ENCODE measurements at places on chromosomes 7 and 10. TPM values are rescaled to one million over a fixed set of nuclear protein-coding genes. Genes with fewer than 3 reads are reported as not detected.

DNA sequence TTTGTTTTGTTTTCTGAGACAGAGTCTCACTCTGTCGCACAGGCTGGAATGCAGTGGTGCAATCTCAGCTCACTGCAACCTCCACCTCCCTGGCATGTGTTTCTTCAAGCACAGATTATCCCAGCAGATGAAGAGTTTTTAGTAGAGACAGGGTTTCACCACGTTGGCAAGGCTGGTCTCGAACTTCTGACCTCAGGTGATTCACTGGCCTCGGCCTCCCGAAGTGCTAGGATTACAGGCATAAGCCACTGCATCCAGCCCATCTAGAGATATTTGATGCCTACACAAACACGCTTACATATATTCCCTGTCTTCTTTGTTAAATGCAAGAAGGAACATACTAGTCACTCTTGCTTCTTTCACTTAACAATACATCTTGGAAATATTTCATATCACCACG, 5.9 kb upstream of the PTF1A start:
- no peak for DNase-seq

GRCh38 chr7:116560021-116560970, 35.5 kb downstream of the CAV1 start:
- DNase-seq, result no peak

GRCh38 chr7:79730971-79731370, 277.5 kb upstream of the MAGI2 start:
- DNase-seq, result no peak

- DNase-seq, result no peak
These were observed 174.8 kb upstream of the PRPS1L1 start for GRCh38 chr7:18202315-18203045.

DNA sequence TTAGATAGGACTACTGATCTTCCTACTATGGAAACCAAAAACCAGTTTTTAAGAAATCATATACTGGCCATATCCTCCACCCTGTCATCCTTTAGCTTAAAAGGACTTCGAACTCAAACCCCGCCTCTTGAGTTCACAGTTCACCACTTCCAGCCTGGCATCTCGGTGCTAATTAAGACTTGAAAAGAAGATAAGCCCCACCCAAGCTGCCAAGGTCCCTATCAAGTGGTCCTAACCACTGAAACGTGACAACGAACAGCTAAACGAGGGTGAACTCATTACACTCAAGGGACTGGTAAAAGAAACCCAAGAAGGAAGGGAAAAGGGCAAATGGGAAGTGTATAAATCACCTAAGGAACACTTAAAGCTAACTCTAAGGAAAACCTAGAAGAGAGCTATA, 16.1 kb downstream of the COL17A1 start:
- DNase-seq, result no peak

DNA sequence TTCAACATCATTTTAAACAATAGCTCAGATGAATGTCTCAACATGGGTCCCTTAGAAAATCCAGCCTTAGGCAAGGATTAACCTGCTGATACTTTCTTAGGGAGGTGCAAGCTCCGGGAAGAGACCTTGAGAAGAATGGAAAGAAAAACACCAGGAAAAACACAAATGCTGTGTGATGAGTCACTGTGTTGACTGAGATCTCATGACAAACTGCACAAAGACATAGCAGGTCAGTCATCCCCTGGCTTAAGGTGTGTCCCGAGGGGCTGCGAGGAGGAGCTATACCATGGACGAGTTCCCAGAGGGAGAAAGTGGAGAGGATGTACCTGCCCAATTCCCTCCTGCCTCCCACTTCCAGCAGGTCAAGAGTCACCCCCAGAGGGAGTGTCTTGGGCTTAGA, 98.0 kb downstream of the TEX36 start:
- DNase-seq, result no peak

DNA sequence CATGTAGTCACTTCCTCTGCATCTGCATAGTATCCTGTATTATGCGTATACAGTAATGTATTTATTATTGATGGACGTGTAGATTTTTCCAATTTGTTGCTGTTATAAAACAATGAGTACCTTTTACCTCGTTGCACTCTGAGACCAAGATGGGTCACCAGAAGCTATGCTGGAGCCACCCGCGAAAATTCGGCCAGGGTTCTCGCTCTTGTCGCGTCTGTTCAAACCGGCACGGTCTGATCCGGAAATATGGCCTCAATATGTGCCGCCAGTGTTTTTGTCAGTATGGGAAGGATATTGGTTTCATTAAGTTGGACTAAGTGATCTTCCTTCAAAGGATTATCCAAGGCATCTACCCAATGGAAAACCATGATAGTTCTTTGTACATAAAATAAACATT, 1.0 kb downstream of the PSMC2 start:
- DNase-seq, result no peak

DNA sequence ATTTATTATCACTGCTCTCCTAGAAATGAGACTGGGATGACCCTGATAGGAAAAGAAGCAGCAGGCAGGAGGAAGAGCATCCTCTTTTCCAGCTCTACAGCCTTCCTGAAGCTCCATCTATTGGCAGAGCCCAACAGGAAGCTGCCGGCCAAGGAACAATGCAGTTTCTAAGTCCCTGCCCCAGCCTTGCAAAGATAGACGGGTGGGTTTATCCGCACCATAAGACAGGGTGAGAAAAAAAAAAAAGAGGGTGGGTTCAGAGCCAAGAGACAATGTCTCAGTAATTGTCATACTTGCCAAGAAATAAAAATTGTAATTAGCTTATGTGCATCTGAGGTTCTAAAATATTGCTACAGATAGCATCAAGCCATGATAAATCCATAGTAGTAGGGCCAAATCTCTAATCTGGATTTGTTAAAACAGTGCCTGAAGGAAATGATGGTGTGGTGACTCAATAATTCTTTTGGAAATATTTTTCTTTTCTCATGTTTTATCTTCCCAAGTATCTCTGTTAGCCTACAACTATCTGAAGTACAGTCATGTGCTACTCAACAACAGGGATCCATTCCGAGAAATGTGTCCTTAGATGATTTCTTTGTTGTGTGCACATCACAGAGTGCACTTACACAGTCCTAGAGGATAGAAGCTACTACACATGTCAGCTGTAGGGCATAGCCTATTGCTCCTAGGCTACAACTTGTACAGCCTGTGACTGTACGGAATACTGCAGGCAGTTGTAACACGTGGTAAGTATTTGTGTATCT, 242.9 kb upstream of the CXCL12 start:
- no peak for DNase-seq

- DNase-seq, result no peak
These were observed 24.5 kb downstream of the TNPO3 start for GRCh38 chr7:129030440-129030839.

GRCh38 chr7:150476819-150477631, 26.6 kb downstream of the GIMAP8 start:
- no peak for DNase-seq

- DNase-seq, result peak; percentile 87
These were observed 1.6 kb downstream of the ADCK2 start for GRCh38 chr7:140674356-140674800.

DNA sequence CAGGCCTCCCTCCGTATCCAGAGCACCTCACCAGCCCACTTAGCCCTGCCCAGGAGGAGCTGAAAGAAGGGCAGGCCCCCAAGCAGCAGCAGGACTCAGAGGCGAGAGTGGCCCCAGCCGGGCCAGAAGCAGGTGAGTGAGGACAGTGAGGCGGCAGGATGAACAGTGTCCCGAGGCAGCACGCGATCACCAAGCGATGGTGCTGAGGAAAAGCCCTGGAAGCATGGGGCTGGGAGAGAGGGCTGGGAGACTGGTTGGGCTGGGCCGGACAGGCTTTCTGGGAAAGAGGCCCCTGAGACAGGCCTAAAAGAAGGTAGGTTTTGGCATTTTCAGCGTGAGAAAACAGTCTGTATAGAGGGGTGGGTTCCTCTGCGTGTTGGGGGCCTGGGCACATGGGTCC, 16.4 kb downstream of the ZNF783 start:
- no peak for DNase-seq

DNA sequence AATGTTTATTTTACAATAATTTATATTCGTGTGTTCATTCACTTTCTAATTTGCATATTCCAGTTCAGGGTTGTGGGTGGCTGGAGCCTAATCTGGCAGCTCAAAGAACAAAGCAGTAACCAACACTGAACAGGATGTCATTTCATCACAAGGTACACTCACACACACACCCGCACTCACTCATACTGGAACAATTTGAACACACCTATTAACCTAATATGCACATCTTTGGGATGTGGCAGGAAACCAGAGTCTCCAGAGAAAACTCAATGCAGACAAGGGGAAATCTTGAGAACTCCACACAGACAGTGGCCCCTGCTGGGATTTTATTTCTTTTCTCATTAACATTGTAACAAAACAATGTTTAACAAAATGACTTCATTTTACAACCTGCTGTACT, 97.4 kb downstream of the TWIST1 start:
- DNase-seq, result no peak

DNA sequence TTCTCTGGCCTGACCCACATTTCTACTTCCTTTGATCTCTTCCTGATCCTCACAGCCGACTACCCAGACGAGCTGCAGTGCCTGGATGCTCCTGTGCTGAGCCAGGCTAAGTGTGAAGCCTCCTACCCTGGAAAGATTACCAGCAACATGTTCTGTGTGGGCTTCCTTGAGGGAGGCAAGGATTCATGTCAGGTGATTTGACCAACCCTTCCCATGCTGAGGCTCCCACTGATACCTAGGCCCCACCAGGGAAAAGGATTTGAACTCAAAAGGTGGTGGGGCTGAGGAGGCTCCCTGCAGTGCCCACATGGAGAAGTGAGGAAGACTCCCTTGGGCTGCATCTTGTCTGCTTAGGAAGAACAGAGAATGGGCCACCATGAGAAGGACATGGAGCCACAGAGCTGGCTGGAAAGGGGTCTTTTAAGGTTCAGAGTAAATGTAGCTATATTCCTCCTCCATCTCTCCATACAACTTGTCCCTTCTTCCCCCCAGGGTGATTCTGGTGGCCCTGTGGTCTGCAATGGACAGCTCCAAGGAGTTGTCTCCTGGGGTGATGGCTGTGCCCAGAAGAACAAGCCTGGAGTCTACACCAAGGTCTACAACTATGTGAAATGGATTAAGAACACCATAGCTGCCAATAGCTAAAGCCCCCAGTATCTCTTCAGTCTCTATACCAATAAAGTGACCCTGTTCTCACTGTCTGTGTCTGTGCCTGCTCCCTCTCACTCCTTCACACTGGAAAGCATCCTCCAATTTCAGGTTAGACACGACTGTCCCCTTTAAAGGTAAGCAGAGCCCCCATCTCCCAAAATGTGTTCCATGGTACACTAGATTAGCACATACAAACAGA, 3.3 kb downstream of the PRSS1 start:
- no peak for DNase-seq

DNA sequence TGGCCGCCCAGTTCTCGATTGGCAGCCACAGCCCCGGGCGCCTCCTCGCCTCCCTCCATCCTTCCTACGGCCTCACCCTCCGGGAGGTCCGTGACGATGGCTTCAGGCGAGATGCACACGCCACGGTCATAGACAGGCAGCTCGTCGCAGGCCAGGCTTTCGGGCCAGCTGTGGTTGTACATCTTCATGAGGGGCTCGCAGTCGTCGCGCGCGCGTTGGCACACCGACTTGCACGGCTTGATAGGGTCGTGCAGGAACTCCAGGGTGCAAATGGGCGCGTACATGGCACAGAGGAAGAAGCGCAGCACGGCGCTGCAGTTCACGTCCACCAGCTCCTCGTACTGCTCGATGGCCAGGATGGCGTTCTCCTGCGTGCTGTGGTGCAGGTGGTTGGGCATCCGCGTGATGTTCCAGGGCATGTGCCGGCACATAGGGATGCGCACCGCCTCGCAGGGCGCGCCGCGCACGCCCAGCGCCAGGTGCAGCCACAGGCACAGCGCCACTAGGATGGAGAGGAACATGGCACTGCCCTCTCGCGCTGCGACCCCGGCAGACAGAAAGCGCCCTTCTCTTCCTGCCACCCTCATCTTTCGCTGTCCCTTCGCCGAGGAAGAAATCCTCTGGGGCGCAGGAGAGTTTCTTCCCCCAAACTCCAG, 472 bp downstream of the SFRP4 start:
- peak; percentile 47 for DNase-seq

DNA sequence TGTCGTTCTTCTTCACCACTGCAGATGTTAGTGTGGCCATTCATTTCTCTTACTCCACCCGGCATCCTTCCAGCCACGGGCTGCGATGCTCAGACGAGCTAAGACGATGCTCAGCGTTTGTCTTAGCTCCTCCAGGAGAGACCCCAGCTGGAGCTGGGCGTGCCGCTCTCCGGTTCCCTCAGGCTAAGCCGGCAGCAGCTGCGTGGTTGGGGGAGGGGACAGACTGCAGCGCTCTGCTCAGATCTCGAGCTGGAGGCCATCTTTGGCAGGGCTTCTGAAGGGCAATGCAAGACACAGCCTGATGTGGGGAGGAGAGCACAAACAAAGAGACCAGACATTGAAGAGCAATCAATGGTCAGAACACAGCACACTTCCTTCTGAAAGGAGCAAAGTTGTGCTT, 4.8 kb downstream of the INA start:
- no peak for DNase-seq

DNA sequence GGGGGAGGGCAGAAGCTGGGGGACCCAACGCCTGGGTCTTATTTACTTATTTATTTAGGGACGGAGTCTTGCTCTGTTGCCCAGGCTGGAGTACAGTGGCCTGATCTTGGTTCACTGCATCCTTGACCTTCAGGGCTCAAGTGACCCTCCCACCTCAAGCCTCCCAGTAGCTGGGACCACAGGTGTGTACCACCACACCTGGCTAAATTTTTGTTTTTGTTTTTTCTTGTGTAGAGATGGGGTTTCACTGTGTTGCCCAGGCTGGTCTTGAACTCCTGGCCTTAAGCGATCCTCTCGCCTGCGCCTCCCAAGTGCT, 1.7 kb upstream of the MOGAT3 start:
- no peak for DNase-seq

DNA sequence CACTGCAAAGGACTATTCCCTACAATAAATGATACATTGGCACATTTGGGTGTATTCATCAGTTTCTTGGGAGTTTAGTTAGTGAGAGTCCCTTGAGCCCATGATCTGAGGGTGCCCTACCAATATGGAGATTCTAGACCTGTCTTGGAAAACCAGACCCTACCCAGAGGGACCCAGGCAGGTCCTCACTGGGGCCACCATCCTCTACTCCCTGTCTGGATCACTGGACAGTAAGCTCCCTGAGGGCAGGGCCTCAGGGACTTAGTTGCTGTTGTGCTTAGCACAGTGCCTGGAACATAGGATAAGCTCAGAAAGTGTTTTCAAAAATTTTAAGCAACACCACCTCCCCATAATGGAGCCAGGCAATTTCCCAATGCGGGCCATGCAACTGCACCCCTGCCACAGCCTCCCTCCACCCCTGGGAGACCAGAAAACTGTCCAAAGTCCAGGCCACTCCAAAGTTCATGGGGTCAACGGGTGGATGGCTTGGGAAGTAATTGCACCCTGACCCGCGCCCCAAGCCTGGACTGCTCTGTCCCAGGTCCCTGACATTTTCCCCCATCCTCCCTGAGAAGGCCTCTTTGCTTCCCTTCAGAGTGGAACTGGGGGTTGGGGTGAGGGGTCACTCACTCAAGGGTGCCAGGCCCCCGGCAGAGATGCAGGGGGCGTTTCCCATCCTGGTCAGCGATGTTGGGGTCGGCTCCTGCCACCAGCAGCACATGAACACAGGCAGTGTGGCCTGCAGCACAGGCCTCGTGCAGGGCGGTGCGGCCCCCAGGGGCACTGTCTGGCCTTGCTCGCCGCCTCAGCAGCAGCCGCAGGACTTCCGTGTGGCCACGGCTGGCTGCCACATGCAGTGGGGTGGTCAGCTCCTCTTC, 1.0 kb downstream of the ASB10 start:
- DNase-seq, result no peak

The PNLIP gene
- not detected for total RNA-seq

The TET1 gene
- 10.6 TPM for total RNA-seq

The IQUB gene
- 11.7 TPM for total RNA-seq

The GPR26 gene
- total RNA-seq, result not detected

The CABCOCO1 gene
- total RNA-seq, result not detected

The FGFR2 gene
- total RNA-seq, result 113 TPM

Data from thyroid gland (tissue), 4 donors.